Adrenal gland (tissue), 19 donors: ENCODE measurements at places on chromosomes 3 and 15. TPM values are rescaled to one million over a fixed set of nuclear protein-coding genes. Genes with fewer than 3 reads are reported as not detected.

- DNase-seq = no peak
Observed at GRCh38 chr3:26989037-26989436, 366.5 kb downstream of the LRRC3B start.

- DNase-seq = no peak
Observed at GRCh38 chr3:134543113-134543512, 57.3 kb downstream of the CEP63 start.

DNA sequence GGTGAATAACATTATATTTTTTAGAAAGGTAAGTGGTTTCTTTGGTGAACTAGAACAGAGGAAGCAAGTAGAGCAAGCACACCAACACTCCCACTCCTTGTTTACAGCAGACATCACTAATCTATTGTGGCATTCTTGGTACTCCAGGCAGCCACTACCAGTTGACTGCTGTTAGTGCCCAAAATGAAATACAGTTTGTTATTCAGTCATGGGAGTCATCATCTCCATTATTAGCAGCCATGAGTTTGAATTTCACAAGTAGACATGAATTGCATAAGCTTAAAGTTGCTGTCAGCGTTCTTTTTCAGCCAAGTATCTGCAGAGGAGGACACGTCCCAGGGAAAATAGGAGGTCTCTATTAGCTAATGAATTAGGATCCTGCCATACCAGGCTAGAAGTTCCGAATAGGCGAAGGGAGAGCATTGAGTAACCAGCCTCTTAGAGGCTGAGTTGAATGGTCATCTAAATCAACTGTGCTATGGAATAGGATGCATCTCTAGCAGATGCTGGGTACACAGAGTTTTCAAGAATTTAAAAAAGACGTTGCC is 252.7 kb upstream of the ICE2 start:
- DNase-seq = no peak

Gene TGM4
- not detected for total RNA-seq
